ENCODE measurements at places on chromosomes 11 and 22.

DNA sequence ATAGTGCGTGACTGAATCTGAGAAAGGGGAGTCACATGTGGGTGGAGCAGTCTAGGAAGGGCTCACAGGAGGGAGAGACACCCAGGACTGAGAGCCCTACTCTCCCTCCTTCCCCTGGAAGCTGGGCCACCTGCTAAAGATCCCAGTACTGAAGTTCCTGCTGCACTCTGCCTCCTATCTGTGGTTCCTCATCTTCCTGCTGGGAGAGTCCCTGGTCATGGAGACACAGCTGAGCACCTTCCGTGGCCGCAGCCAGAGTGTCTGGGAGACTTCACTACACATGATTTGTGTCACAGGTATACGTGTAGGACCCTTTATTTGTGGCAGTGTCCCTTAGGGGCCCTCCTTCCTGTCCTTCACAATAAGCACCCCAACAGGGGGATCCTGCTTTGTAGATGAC lies 19.3 kb downstream of the ART5 start:
- no peak for DNase-seq

GRCh38 chr11:35031867-35032266 lies 107.1 kb upstream of the CD44 start:
- peak; percentile 65 for DNase-seq

- no peak for DNase-seq
Observed at GRCh38 chr11:35134403-35135148, 4.4 kb upstream of the CD44 start.

- no peak for DNase-seq
Observed at GRCh38 chr22:48352086-48352911, 1475.4 kb downstream of the BRD1 start.

DNA sequence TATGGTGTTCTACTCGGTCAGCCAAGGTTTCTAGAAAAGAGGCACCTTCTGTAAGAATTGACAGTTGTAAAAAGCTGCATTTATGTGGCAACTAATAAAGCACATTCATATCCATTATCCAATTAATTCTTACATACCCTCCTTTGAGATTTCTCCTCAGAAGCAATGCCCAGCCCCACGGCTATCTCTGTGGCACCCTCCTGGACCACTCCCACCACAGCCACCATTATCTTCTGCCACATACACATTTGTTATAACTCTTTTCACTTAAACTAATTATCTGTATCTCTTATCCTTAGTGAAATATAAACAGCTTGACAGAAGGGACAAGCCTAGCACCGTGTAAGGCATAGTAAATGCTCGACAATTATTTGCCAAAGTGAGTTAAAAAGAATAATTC lies 48.5 kb downstream of the PAK1 start:
- DNase-seq, result no peak

DNA sequence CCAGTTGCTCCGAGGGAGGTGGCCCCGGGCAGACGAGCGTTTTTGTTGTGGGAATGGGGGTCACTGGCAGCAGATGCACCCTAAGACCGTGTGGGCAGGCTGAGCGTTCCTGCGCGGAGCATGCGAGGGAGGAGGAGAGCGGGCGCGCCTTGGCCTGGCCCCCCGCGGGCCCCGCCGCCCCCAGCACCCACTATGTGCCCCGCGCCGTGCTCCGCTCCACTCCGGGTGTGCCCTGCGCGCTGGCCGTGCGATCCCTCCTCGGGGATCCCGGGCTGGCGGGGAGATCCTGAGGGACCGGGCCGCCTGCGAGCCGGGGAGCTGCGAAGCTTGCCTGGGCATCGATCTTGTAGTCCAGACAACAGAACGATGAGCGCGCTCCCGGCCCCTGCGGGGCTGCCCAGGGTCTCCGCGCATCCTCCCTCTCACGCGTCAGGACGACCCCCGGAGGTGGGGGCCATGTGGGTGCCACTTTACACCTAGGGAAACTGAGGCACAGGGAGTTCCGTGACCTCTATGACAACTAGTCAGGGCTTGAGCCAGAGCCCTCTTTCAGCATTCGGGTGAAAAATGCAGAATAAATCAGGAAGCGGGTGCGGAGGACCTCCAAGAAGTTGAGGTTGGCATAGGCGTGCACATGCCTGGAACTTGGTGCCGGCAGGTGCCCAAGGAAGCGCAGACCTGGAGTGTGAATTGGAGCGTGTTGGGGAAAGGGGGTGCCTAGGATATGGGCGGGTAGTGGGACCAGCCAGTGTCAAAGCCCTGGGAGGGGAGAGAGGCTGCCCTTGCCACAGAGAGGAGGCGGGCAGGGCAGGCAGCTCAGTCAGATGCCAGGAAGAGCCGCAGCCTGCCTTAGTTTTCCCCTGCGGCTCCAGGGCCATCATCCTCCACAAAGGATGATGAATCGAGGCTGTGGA lies 1.3 kb upstream of the KMT5B start:
- DNase-seq, result no peak

DNA sequence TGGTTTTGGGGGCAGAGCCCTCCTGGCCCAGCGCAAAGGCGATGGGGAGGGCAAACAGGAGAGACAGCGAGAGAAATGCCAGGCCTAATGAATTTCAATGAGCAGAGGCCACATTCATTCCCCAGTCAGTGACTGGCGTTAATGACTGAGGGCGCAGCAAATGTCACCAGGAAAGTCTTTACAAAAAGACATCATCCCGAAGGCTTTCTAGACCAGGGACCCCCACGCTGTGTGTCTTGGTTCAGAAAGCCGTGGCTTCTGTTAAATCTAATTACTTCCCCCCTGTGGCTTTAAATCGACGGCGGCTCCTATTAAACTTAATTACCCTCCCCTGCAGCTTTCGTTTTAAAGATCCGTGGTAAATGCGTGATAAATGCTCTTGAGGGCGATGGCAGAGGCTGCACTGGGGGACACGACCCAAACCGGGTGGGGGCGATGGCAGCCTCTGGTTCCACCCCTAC lies 1.6 kb upstream of the FGF19 start:
- no peak for DNase-seq

DNA sequence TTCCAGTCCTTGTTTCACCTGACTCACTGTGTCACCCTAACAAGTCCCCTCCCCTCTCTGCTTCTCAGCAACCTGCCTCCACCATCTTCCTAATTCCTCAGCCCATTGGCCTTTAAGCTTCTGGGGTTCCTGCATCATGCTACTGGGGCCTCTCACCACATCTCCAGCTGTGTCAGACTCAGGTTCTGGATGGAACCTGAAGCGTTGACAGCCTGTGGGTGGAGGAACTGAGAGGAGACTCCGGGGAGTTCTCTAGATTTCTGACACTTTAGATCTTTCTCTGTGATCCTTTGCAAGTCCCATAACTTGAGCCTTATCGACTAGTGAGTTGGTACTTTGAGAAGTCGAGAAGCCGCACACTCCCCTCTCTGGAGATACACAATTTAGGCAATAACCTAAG lies 11.6 kb upstream of the SLC5A1 start:
- no peak for DNase-seq

DNA sequence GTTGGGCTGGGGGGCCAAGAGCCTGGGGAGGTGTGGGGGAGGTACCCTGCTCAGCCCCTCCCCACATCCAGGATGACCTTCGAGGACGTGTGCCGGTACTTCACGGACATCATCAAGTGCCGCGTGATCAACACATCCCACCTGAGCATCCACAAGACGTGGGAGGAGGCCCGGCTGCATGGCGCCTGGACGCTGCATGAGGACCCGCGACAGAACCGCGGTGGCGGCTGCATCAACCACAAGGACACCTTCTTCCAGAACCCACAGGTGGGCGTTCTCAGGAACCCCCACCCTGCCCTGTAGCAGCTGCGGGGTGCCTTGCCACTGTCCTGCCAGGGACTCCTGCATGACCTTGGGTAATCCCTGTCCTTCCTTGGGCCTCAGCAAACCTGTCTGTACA lies 10.0 kb upstream of the MYO7A start:
- DNase-seq, result no peak

DNA sequence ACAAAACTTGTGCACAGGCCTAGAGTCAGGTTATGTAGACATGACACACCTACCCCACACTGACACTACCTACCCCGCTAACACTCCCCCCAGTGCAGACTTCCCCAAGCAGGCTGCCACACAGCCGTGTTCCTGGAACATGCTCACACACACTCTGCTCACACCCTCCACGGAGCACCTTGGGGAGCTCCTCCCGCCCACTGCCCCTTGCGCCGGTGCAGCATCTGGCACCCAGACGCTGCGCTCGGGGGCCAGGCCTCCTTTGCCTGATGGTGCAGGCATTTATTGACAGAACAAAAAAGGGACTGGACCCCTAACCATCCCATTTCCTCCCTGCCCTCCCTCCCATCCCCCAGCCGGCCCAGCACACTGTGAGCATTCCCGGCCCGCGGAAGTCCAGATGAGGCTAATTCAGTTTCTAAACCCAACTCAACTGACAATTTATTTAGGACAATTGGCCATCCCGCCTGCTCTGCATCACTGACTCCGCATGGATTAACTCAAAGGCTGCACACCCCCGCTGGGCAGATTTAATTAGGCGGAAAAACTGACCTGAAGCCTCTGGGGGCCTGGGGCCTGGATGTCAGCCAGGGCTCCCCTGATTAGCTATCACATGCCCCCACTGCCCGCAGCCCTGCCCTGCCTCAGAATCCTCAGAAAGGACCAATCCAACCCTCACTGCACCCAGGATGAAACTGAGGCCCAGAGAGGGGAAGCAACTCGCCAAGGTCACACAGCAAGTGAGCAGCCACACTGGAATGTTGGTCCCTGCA lies 30.1 kb downstream of the KCNC1 start:
- DNase-seq, result no peak

DNA sequence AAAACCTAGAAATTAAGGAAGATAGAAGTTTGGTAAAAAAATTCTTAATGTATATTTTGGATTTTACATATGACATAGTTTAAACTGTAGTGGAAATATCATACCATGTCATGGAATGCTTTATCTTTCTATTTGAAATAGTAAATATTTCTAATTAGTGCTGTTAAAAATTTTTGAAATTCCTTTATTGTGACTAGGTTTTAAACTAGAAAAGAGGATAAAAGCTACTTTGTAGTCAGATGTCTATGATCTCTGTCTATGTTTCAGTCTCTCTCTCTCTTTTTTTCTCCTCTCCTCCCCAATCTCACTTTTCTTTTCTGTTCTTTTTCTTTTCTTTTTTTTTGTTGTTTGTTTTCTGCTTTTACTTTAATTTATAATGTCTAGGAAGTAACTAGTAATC lies 226.2 kb downstream of the TMEM135 start:
- DNase-seq, result no peak

GRCh38 chr11:128331317-128331716 lies 256.0 kb downstream of the ETS1 start:
- no peak for DNase-seq

DNA sequence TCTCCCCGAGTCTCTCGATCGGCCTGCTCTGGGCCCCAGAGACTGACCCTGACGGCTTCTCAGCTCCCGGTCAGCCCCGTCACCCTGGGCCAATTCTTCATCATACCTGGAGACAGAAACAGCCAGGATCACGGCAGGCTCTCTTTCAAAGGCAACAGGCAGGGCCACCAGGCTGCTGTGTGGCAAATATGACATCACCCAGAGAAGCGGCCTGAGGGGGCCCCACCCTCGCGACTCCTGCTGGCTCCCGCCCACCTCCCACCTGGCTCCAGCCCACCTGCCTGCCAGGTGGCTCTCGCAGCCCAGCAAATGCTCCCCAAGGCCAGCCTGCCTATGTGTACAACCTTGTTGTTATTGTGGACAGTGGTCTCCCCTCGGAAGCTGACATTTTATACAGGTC lies 24.9 kb upstream of the PACSIN2 start:
- DNase-seq, result no peak

GRCh38 chr11:834371-835316 lies 1.9 kb downstream of the CD151 start:
- DNase-seq, result peak; percentile 71

DNA sequence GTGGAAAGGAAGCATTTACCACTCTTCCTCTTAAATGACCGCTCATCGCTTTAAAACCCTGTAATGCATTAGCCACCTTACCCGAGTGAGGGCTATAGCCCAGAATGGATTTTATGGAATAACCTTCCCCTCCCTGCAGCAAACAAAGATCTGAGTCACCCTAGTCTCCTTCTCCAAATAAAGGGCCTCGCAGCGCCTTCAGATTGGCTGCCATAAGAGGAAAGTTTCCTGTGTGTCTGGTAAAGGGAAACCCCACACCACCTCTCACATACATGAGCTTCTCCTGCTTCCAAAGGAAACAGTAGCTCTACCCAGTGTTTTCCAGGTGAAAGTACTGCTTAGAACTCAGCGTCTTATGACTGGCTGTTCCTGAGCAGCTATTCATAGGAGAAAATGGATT lies 47.8 kb downstream of the PPP2R1B start:
- peak; percentile 67 for DNase-seq

- no peak for DNase-seq
Observed at GRCh38 chr22:39985383-39986035, 9.2 kb upstream of the FAM83F start.

- no peak for DNase-seq
Observed at GRCh38 chr11:11171854-11172253, 181.2 kb downstream of the CSNK2A3 start.

- peak; percentile 58 for DNase-seq
Observed at GRCh38 chr22:24772493-24773220, 1.9 kb downstream of the PIWIL3 start.

GRCh38 chr11:118210323-118210722 lies 14.5 kb downstream of the JAML start:
- DNase-seq, result no peak

DNA sequence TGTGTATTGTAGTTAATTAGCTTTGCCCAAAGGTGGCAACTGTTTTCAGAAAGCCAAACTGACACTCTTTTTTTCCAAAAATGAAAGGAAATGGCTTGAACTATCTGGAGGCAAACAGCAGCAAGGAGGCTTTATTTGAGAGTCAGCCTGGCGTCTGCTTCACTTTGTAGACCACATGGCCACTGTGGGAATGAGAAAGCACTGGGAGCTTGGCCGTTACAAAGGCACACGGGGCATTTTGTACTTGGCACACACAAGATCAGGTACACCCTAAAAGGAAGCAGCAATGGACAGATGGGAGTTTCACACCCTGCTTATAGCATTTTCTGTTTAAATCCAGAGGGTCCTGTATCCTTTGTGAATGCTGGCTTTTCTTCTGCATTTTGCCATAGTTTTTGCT lies 126.3 kb downstream of the MPPED2 start:
- DNase-seq, result no peak

- no peak for DNase-seq
Observed at GRCh38 chr11:22670830-22671229, 4.4 kb downstream of the GAS2 start.

- no peak for DNase-seq
Observed at GRCh38 chr22:35947794-35948425, 80.7 kb downstream of the RBFOX2 start.

GRCh38 chr22:50672471-50673230 lies at the start of gene SHANK3:
Gene SHANK3, plus strand, starts transcription at chr22:50672823.
- DNase-seq, result no peak

- DNase-seq, result no peak
Observed at GRCh38 chr22:35605369-35605680, 11.8 kb downstream of the MB start.
